Muscle of arm (tissue), 14 donors: ENCODE measurements at places on chromosomes 7 and 10. TPM values are rescaled to one million over a fixed set of nuclear protein-coding genes. Genes with fewer than 3 reads are reported as not detected.

The MEOX2 gene
- 63.8 TPM for polyA plus RNA-seq

- DNase-seq, result no peak
Measured at GRCh38 chr7:102312317-102312716, 25.6 kb downstream of the SH2B2 start.

- DNase-seq, result no peak
Measured at GRCh38 chr10:123475466-123475865, 190.7 kb upstream of the GPR26 start.

DNA sequence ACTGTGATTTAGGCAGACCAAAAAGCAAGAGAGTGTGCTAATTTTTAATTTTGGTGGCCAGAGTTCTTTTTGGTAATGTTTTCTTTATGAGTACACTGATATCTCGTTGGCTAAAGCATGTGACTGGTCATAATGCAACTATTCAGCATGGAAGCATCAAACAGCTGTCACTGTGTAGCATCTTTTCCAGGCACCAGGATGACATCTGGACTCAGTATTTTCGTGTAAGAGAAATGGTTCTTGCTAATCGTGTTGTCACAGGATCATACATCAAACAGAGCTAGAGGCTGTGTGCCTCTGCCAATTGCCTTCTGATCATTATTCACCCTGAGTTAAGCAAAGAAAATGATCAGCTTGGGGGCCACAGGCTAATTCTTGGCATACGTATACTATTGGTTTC is 118.9 kb downstream of the SND1 start:
- no peak for DNase-seq

DNA sequence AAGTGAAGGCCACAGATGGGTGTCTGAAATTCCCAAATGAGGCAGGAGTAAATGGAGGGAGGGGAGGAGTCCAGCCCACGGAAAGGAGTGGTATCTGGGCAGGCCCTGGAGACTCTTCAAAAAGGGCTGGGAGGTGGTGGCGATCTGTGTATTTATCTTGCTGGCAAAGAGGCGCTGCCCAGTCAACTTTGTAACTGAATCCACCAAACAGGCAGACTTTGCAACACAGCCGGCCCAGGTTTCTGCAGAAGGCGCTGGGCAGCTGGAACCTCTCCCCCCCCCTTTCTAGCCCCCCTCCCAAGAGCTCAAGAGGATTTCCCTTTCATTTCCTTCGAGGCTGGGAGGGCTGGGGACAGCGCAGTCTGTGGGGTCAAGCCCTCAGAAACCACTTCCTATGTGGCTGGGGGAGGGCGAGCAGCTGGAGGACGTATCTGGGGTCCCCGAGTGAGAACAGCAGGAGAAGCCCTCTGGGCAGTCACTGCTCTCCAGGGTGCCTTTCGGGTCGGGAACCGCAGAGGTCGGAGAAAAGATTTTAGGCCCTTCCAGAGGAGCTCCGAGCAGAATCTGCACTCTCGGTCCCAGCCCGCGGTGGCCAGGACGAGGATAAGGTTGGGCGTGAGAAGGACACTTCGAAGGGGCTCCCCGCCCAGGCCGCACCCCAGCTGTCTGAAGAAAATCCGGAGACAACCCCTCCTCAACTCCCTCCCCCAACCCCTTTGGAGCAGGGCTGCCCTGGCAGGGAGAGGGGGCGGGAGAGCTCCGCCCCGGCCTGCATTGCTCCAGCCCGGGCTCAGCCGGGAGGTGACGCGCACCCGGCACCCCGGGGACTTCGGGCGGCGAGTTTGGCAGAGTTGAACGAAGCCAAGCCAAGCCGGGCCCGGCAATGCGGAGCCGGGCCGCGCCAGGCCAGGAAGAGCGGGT is 965 bp downstream of the ZCCHC24 start:
- DNase-seq, result peak; percentile 56

GRCh38 chr10:99964791-99965190 is 45.0 kb downstream of the DNMBP start:
- DNase-seq, result no peak

The NUB1 gene
- not detected for polyA plus RNA-seq

DNA sequence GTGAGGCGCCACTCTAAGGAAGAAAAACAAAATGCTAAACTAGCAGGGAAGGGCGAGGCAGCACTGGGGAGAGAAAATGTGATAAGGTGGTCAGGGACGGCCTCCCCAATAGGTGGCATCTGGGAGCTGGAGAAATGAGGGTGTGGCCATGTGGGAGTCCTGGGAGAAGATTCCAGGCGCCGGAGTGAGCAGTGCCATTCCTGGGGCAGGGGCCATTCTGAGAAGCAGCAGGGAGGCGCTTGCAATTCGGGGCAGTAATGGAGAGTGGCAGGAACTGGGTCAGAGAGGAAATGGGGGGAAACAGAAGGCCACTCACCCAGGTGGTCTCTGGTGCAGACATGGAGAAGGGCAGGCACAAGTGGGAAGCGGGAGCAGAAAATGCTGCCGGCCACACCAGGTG is 61.8 kb upstream of the LRRC18 start:
- DNase-seq, result no peak

DNA sequence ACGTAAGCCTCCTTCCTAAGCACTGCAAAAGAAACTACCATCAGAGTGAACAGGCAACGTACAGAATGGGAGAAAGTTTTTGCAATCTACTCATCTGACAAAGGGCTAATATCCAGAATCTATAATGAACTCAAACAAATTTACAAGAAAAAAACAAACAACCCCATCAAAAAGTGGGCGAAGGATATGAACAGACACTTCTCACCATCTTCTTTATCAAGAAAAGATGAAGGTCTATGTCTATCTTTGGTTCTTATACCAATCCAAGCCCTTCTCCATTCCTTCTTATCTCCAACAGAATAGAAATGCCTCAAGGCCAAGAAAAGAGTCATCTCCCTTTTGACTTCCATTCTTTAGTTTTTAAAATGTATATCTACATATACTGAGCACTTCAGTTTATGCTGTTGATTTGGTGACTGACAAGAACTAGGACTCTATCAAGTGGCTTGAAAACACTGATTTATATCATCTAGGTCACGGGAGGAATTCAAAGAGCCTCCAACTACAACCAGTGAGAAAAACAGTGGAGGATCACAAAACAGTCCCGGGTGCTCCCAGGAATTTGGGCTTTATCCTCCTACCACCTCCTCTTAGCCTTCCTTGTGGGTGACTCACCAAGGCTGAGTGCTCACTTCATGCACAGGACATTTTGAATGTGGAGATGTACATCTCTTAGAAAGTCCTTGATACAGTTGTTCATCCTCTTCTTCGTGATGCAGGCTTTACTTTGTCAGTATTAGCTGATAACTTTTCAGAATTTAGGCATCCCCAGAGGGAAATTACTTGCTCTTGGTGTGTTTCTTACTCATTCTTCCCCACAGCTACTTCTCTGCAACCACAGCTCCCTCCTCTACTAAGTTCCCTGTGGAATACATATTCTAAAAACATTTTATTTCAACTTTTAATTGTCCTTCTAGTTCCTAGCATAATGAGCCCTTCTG is 15.4 kb downstream of the TAS2R41 start:
- no peak for DNase-seq

The INSYN2A gene
- polyA plus RNA-seq, result 1.2 TPM

DNA sequence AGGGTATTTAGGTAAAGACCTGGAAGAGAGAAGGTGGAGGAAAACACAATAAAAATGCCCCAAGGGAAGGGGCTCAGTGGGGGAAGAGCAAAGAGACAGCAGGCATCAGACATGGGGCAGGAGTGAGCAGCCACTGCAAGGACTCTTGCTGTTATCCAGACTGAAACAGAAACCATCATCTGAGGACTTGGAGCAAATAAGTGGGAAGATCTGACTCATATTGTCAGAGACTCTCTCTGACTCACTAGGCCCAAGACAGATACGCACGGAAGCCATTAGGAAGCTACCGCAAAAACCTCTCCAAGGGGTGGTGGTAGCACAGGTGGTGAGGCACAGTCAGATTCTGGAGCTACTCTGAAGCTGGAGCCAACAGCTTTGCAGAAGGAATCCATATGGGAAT is 110.7 kb downstream of the RNF32 start:
- no peak for DNase-seq
